ENCODE measurements at places on chromosomes 3 and 15.

- no peak for DNase-seq
Observed at GRCh38 chr15:60004846-60005351, 788 bp downstream of the FOXB1 start.

DNA sequence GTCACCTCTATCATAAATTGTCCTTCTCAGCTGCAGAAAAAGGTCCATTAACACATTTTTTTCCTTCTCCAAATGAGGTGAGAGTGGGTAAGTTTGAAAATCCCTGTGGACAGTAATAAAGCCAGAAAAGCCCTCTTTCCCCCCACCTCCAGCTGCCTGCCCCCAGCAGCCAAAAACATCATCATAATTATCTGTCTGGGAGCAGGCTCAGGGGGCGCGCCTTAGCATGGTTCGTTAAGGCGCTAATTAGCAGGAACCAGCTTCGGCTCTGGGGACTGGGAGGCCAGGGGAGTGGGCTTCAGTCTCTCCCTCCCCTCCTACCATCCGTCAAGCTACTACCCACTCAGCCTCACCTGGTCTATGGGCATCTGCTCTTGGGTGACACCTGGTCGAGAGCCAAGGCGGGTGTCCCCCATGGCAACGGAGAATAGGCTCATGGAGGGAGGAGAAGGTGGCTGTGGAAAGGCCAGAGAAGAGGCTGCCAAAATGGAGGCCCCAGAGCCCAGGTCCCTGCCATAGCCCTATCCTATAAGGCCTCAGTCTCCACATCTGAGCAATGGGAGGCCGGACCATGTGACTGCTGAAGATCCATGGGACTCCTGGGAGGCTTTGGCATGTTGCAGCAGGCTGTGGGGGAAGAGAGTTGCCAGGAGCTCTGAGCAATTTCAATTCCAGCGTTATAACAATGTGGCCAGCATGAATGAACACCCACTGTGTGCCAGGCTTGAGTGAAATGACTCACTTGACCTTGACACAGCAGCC lies 140.1 kb upstream of the LINGO1 start:
- no peak for DNase-seq

GRCh38 chr3:76643623-76644304 lies 396.1 kb upstream of the ROBO2 start:
- no peak for DNase-seq

DNA sequence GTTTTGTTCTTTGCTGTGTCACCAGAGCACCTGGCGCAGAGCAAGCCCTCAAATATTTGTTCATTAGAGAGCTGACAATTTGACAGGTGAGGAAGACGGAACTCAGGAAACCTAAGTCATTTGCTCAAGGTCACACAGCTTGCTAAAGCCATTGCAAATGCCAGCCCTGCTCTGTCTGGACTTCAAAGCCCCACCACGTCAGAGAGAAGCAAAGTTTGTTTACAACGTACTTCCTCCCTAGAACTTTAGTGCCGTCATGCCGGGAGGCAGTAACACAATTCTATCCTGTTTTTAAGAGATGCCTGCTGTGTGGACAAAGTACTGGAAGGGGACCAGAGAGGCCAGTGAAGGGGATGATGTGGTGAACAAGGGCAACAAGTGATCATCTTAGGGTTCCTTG lies 216.6 kb upstream of the PRICKLE2 start:
- DNase-seq: no peak

GRCh38 chr15:89194608-89195007 lies 26.8 kb downstream of the RLBP1 start:
- DNase-seq: no peak

DNA sequence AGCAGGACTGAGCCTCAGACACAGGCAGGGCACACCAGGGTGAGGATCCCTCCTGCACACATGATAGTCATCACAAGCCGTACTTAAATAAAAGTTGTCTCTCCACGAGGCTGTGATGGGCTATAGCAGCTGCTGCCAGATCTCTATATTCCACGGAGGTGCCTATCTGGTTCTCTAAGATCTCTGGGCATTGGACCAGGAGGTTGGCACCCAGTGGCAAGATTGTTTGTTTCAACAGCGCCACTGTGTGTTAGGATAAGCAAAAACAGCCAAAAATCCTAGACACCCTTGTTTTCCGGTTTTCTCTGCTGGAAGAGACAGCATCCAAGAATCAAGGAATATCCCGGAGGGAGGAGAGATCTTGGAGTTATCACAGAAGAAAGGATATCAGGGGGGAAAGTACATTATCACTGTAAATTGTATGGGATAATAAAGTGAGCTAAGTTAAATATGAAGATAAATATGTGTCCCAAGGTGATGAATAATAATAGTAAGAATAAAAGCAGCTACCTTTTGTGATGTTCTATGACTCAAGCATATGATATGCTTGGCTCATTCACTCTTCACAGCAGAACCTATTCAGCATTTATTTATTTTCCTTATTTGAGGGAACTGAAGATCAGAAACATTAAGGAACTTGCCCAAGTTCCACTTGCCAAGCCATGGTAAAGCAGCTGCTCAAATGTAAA lies 90.6 kb upstream of the AKAP13 start:
- no peak for DNase-seq

DNA sequence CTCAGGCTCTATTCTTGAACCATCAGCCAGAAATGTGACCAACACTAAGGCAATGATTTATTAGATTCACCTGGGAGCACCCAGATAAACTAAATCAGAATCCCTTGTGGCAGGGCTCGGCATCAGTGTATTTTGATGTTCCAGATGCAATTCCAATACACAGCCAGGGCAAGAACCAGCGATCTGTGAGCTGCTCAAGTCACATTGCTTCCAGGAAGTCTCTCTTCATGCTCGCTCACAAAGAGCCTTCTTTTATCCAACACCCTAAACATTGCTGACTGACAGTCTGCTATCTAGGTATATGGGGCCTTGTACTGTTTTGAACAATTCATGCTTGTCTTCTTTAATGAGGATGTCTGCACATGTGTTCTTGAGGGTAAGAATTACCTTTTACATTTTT lies 40.9 kb upstream of the GOLGA8J start:
- DNase-seq: no peak

- no peak for DNase-seq
Observed at GRCh38 chr3:46410669-46411068, 3.6 kb downstream of the CCRL2 start.

- DNase-seq: no peak
Observed at GRCh38 chr15:66066481-66066880, 187.1 kb downstream of the MEGF11 start.

GRCh38 chr15:70440416-70441138 lies 322.8 kb downstream of the UACA start:
- no peak for DNase-seq

DNA sequence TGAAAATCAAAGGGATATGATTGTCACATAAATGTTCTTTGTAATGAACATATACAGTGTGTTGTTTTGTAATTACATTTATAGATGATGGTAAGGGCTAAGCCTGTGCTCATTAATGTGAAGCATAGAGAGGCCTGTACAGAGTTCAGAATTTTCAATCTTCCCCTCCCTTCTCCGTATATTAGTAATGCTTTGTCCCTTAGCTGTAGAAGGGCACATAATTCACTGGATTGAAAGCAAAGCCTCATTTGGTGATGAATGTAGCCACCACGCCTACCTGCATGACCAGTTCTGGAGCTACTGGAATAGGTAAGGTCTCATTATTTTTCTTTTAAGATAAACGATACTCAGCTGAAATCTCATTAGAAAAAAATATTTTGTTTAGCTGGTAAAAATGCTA lies 130.2 kb downstream of the CDIN1 start:
- DNase-seq: no peak

DNA sequence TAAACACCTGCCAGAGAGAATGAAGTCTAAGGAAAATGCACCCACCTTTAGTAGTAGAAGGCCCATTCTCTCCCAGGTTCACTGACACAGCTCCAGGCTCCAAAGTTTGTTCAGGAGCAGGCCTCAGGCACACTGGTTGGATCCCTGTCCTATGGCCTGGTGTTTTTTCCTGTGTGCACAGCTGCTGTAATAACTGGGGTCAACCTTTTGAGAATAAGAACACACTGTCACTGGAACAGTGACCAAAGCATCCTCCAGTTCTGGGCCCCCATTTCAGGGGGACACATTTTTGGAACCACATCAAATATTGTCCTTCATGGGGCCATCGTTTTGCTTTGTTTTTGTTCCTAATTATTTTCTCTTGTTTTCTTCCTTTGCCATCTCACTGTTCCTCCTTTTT lies 95.8 kb downstream of the ARNT2 start:
- DNase-seq: no peak

DNA sequence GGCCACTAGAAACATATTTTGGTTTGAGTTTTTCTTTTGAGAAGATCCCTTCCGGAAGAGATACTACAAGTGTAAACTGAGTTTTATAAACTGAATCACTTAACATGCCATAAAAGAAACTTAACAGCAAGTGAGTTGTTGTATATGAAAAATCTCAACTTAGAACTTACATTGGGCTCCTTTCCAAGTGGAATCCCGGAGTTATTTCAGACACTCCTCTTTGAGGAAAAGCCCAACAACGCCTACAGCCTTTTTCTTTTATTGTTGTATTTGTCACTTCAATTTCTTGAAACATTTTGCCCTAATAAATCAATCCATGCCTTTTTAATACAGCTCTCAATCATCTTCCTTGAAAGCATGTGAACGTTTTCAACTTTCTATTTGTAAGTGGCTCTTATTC lies 137.3 kb downstream of the FEZF2 start:
- DNase-seq: no peak

GRCh38 chr3:133525435-133525834 lies 48.1 kb upstream of the CDV3 start:
- DNase-seq: no peak

DNA sequence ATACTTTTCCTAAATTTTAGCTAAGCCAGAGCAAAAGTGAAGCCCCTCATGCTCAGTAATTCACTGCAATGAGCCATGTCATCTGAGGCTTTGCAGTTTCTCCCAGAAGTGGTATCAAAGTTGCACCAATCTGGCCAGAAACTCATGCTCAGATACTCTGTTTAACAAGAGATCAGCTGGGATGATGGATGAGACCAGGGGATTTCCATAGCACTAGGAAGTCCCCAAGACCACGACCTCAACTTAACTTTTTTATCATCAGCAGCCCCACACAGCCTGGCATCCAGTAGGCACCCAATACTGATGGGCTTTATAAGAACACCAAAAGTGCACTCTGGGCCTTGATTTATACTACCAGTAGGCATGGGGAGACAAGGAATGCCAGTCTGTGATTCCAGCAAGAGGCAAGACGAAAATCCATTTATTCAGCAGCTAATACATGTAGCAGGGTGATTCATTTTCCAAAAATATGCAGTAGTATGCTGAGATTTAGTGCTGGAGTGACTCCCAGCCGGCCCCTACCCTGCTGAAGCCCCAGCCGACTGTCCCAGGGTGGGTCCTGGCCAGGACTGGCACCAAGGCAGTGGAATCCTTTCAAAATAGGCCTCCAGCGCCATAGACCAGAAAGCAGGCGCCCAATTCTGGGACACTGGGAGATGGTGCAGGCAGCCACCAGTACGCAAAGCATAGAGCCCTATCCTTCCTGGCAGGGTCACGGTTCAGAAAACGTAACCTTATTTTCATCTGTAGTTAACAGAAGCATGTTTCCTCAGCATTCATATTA lies 612 bp upstream of the LDHAL6B start:
- no peak for DNase-seq

DNA sequence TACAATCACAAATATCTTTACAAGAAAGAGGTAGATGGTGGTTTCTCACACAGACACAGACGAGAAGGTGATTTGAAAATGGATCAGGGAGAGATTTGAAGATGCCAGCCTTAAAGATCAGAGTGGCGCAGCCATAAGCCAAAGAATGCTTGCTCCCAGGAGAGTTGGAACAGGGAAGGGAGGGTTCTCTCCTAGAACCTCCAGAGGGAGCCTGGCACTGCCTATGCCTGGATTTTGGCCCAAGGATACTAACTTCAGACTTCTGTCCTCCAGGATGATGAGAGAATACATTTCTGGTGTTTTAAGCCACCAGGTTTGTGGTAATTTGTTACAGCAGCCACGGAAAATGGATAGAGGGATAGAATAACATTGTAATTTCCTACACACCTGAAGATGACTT lies 279.1 kb downstream of the FAM43A start:
- DNase-seq: no peak

- DNase-seq: no peak
Observed at GRCh38 chr15:48871542-48871941, 6.4 kb upstream of the EID1 start.

DNA sequence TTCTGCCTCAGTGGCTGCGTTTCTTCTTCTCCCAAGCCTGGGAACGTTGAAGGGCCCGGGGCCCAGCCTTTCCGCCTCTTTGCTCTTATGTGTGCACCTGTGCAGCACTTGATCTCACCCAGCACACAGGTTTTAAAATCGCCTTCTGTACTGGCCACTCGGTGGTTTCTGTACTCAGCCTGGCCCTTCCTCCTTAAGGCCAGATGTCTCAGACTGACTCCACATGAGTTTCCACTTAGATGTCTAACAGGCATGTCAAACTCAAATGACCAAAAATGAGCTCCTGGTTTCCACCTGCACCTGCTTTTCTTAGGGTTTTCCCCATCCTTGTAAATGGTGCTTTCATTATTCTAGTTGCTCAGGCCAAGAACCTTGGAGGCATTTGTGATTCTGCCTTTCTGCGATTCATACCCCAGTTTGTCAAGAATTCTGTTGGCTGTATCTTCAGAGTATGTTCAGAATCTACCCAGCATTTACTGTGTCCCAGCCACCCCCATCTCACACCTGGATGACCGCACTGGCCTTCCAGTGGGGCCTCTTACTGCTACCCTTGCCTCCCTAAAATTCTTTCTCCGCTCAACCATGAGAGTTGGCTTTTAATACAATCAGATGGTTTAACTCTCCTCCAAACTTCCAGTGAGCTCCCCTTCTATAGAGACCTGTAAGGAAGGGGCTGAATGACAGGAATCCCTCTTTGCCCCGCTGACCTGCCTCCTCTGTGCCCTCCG lies 2.2 kb upstream of the TRAK1 start:
- DNase-seq: no peak

GRCh38 chr3:17831366-17831765 lies 88.9 kb upstream of the TBC1D5 start:
- DNase-seq: no peak

GRCh38 chr3:101902041-101902440 lies 52.7 kb downstream of the NFKBIZ start:
- DNase-seq: no peak

DNA sequence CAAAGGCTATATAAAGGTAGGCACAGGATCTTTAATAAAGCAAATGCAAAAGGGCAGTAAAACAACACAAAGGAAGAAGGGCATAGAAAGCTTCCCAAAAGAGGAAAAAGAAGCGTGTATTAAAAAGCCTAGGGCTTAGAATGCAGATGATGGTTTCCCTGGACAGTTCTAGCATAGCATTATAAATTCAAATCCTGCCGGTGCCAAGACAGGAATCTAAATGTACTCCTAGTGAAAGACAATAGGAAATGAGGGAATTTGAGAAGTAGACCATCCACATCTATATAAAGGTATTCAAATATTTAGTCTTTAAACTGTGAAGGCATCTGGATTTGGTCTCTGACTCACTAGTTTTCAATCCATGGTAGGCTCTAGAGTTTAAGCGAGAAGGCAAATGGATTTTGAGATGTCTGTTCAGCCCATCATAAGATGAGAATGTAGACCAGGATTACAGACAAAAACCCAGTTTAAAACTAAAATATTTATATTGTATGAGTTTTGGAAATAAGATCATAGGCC lies 431.8 kb downstream of the TBL1XR1 start:
- no peak for DNase-seq

All from activated B cell treated with CpG ODN at 0.5 μM for 24 hours (primary cell).